ENCODE measurements at places on chromosomes 11 and 22.

- DNase-seq, result no peak
These were observed 41.8 kb downstream of the GALNT18 start for GRCh38 chr11:11580012-11580411.

GRCh38 chr22:41229215-41229614 is 11.5 kb downstream of the CHADL start:
- no peak for DNase-seq

- no peak for DNase-seq
These were observed 6.3 kb upstream of the ARHGAP8 start for GRCh38 chr22:44745853-44746789.

GRCh38 chr11:116610190-116610589 is 162.6 kb downstream of the BUD13 start:
- DNase-seq, result no peak

GRCh38 chr11:30478923-30479322 is 107.2 kb downstream of the MPPED2 start:
- DNase-seq, result no peak

GRCh38 chr11:33160136-33160535 is 1.1 kb downstream of the CSTF3 start:
- DNase-seq, result no peak

GRCh38 chr11:78099666-78100065 is 20.0 kb upstream of the NDUFC2 start:
- no peak for DNase-seq

DNA sequence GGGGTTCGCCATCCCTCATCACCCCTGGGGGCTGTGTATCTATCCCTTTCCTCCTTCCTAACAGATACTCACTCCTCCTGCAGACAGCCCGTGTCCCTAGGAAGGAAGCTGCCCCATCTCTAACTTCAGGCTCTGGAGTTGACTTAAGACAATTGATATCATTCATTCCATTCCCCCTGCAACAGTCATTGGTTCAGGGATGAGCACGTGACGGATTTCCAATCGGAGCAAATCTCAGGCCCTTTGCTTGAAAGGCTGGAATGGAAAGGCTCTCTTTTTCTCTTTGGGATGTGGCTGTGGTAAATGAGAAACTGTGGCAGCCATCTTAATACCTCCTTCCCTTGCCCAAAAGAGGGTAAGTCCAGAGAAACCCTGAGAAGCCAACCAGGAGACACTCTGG is 5.0 kb upstream of the SCUBE2 start:
- DNase-seq, result no peak

- no peak for DNase-seq
These were observed 555.6 kb upstream of the LARGE1 start for GRCh38 chr22:34475886-34476285.

DNA sequence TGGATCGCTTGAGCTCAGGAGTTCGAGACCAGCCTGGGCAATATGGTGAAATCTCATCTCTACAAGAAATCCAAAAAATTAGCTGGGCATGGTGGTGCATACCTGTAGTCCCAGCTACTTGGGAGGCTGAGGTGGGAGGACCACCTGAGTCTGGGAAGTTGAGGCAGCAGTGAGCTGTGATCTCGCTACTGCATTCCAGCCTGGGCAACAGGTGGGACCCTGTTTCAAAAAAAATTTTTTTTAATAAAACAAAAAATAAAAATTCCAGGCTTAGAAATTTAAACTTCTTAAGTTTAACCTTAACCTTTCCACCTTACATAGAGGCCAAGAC is 21.2 kb downstream of the CLMP start:
- DNase-seq, result no peak

- peak; percentile 14 for DNase-seq
These were observed 567.4 kb downstream of the KCNA4 start for GRCh38 chr11:29449281-29450074.

DNA sequence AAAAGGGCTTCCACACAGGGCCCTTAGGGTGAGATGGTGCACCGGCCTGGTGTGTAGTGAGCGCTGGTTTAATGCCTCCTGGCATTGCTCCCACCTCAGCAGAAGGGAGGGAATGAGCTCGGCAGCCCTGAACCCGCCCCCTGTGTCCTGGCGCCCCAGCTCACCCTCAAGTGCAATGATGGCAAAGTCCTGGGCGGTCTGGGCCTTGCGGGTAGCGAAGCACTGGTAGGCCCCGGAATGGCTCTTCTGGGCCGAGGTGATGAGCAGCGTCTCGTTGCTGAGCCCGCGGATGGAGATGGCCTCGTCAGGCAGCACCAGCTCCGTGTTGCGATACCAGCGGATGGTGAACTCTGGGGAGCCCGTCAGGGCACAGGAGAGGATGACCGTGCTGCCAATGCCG is 193.3 kb downstream of the CEP164 start:
- DNase-seq, result no peak

DNA sequence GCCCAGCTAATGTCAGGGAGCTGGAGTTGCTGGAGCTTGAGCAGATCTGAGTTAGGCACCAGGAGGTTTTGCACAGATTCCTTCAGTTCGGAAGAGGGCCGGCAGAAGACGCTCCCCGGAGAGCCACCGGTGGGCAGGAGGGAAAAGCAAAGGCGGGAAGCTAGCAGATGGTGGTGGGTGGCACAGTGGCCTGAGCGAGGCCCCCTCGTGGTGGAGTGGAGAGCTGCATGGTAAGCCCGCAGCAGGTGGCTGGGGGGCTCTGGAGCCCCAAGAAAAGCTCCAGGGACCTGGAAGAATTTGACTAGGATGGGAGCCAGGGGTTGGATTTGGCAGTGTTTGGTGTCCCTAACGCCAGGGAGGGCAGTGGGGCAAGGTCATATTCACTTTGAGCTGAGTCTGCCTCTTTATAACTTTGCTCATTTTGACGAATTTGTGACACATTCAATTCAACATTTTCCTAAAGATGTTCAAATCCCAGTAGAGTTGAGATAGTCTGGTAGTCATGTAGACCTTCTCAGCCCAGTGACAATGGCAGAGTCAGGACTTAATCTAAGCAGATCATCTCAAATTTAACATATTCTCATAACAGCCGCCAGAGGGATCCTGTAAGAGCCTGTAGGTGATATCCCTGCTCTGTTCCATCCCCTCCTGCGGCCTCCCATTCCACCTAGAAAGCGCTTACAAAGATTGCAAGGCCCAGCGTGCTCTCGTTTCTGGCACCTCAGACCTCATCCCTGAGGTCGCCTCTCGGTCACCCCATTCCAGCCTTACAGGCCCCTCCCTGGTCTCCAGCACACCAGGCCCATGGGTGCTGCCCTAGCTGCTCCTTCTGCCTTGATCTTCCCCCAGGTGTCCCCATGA is 57.9 kb downstream of the TRIM29 start:
- peak; percentile 41 for DNase-seq

DNA sequence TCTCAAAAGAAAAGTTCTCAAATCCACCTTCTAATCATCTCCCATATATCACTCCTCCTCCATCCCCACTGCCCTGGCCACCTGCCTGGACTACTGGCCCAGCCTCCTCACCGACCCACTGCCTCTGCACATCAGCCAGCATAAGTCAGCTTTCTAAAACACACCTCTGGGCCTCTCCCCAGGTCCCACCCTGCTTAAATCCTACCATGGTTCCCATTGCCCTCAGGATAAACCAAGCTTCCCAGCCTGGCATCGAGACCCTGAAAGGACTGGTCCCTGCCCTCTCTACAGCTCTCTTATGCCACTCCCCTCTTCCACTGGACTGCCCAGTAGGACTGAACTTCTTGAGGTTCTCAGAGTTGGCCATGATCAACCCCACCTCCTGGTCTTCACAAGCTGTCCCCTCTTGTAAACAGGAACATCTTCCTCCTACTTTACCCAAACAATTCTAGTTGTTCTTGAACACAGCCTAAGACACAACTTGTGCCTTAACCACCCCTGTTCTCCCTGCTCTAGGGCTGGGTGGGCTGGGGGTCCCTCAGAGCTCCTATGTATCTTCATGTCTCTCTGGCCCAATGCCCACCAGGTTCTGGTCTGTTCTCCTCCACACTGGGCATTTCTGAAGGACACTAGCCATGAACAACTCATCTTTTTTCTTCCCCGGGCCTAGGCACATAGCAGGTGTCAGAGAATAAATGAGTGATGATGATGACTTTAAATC is 12.6 kb upstream of the P2RY6 start:
- DNase-seq, result peak; percentile 11

- DNase-seq, result peak; percentile 44
These were observed 768 bp upstream of the CDKN1C start for GRCh38 chr11:2886191-2886894.

DNA sequence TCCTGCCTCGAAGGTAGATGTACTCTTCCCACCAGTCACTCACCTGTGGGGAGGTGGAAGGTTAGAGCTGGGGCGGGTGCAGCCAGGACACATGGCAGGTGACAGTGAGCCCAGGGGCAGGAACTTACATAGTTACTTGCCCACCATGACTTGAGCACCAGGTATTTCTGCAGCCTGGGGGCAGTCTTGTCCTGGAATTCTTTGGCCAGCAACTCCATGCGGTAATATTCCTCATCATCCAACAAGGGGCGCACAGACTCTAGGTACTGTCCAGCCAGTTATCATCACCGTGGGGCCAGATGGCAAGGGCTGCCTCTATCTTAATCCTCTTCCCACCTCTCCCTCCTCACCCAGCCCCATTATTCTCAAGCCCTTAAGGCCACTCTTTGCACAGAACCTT is 2.2 kb downstream of the CPT1B start:
- no peak for DNase-seq

- peak; percentile 51 for DNase-seq
These were observed 23.2 kb downstream of the CAPN1 start for GRCh38 chr11:65204646-65205601.

- no peak for DNase-seq
These were observed 76.2 kb downstream of the TTC17 start for GRCh38 chr11:43434893-43435292.

GRCh38 chr22:19844377-19845053 is 10.2 kb downstream of the GNB1L start:
- DNase-seq, result peak; percentile 46

DNA sequence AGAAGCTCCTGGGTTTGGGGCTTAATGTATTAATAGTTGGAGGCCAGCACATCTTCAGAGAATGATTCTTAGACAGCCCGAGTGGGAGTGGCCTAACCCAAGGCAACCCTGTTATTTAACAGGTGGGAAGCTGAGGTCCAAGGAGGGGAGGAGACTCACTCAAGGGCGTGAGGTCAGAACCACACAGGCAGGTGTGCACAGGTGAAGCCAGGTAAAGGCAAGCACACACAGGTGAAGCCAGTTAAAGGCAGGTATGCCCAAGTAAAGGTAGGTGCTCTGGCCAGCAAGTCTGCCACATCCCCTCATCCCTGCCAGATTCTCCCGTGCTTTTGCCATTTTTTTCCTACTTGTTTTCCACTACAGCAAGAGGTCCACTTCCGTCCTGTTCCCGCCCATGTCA is 2.9 kb upstream of the SHANK2 start:
- no peak for DNase-seq

DNA sequence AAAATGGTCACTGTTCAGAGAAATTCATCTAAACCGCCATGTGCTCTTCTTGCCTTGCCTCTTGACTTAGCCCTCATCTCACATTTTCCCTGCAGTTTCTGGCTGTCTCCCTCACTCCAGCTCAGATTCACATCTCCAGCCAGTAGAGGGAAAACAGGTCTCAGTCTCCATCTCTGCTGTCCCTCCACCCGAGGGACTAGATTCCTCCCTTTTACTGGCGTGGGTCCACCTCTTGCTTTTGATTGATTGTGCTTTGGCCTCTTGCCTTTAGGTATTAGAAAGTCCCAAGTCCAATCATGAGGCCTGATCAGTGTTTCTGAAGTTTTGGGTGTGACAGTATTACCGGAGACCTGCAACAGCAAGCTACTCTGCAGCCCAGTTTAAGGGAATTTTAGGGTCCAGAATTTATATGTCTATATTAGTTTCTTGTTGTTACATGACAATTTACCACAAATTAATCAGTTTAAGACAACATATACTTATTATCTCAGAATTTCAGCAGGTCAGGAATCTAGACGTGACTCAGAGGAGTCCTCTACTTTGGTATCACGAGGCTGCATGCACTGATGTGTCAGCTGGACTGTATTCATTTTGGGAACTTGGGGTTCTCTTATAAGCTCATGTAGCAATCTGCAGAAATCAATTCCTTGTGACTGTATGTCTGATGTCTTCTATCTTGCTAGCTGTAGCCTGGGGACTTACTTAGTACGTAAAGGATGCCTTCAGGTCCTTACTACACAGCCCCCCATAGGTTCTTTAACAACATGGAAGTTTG is 805.2 kb upstream of the CCDC90B start:
- DNase-seq, result peak; percentile 60

DNA sequence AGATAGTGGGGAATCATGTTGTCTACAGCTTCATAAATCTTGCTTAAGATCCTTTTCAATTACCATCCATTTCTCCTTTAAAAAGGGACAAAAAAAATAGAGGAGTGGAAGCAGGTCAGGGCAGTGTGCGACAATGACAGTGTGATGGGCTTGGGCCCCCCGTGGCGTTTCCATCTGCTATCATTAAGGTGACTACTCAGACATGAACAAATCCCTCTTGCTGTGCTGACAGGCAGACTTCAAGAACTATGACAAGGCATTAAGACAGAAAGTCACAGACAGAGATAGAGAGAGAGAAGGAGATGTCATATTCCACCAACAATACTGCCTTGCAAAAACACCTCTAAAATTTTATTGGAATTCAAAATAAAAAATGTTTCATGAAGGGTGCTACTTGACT is 263.2 kb downstream of the DCDC1 start:
- DNase-seq, result no peak

DNA sequence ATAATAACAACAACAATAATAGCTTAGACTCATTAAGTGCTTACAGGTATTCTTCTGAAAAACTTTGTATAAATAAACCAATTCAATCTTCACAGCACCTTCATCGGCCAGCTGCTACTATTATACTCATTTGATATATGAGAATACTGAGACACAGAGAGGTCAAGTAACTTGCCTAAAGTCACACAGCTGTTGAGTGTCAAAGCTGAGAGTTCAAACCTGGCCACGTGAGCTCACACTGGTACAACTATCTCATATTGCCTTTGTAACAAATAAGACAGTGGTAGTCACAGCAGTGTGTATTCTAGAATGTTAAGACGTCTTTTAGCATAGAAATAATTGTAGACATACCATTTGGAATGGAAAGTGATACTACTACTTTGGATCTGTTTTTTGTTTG is 268.5 kb downstream of the NTM start:
- no peak for DNase-seq

DNA sequence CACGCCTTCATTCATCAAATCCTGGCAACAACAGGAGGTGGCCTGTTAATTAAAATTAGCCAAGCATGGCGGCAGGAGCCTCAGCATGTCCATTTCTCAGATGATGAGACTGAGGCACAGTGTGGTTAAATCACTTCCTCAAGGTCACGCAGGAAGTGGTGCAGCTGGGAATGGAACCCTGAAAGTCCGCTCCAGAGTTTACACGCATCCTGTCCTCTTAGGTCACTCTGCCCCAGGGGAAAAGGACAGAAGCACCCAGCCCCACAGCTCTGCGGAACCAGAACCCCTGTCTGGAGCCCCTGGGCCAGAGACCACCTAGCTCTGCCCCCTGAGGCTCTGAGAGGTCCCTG is 19.6 kb downstream of the RPL3 start:
- peak; percentile 72 for DNase-seq

- DNase-seq, result no peak
These were observed 94.9 kb downstream of the MICAL2 start for GRCh38 chr11:12205330-12205729.

DNA sequence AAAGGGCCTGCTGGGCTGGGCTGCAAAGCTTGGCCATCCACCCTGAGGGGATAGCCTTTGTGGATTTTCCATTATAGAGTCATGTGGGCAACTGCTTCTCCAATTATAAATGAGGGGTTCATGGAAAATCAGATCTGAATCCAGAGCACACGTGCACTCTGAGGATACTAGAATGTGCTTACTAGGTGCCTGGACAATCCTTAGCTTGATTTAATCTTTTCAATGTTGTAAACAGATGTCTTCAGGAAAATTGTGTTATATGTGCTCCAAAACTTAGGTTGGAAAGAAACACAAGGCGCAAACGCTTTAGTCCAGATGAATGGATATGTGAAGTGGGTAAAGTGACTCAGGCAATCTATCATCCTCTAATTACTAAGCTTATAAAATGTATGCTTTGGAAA is 92.0 kb downstream of the SLC17A6 start:
- DNase-seq, result no peak
